ENCODE measurements at places on chromosomes 13 and 19. TPM values are rescaled to one million over a fixed set of nuclear protein-coding genes. Genes with fewer than 3 reads are reported as not detected.

The ANO8 gene
- not detected for polyA plus RNA-seq

The MCF2L gene
- 1.7 TPM for polyA plus RNA-seq

The CGB3 gene
- polyA plus RNA-seq: not detected

The POSTN gene
- polyA plus RNA-seq: not detected

The IGFL2 gene
- not detected for polyA plus RNA-seq

The CYP2F1 gene
- polyA plus RNA-seq: not detected

The ZNF729 gene
- not detected for polyA plus RNA-seq

The SIGLEC14 gene
- polyA plus RNA-seq: 15.0 TPM

The BORA gene
- polyA plus RNA-seq: 9.8 TPM

The MAB21L1 gene
- not detected for polyA plus RNA-seq

The SYDE1 gene
- not detected for polyA plus RNA-seq

The LRRC63 gene
- polyA plus RNA-seq: not detected

The SMIM44 gene
- not detected for polyA plus RNA-seq

The CD70 gene
- 28.4 TPM for polyA plus RNA-seq

The COX6B2 gene
- not detected for polyA plus RNA-seq

The CACNG7 gene
- polyA plus RNA-seq: not detected

The INSL3 gene
- 1.7 TPM for polyA plus RNA-seq

The HIF3A gene
- polyA plus RNA-seq: not detected

The SCEL gene
- polyA plus RNA-seq: not detected

The CD37 gene
- polyA plus RNA-seq: 754 TPM

The ZNF808 gene
- polyA plus RNA-seq: 8.8 TPM

Measured in IgD-negative memory B cell (primary cell).